NCI-H510A (cell line): ENCODE measurements at places on chromosomes 6 and 20.
A peak's percentile ranks its signal among the peaks of the same experiment; 100 is the strongest.

GRCh38 chr6:86357877-86358276 is 579.5 kb upstream of the HTR1E start:
- no peak for DNase-seq

- no peak for DNase-seq
Measured at GRCh38 chr6:54493138-54493537, 184.9 kb downstream of the TINAG start.

DNA sequence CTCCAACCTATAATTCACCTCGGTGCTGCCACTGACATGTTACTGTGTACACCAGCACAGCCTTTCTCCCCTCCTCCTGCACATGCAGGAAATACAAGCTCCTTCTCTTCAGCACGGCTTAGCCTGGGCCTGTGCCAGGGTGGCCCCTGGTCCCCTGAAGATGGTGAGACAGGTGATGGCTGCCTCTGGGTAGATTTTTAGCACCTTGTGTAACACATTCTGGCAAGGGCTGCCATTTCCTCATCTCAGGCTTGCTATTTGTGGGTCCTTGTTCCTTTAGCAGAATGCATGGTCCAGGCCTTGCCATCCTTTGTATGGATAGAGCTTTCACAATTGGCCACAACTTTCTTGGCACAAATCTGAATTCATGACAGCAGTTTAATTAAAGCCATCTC is 151.3 kb downstream of the CDC5L start:
- no peak for DNase-seq

GRCh38 chr20:59305908-59306655 is 5.7 kb downstream of the EDN3 start:
- DNase-seq: no peak

GRCh38 chr6:79335133-79335674 is 100.7 kb upstream of the HMGN3 start:
- DNase-seq: no peak

DNA sequence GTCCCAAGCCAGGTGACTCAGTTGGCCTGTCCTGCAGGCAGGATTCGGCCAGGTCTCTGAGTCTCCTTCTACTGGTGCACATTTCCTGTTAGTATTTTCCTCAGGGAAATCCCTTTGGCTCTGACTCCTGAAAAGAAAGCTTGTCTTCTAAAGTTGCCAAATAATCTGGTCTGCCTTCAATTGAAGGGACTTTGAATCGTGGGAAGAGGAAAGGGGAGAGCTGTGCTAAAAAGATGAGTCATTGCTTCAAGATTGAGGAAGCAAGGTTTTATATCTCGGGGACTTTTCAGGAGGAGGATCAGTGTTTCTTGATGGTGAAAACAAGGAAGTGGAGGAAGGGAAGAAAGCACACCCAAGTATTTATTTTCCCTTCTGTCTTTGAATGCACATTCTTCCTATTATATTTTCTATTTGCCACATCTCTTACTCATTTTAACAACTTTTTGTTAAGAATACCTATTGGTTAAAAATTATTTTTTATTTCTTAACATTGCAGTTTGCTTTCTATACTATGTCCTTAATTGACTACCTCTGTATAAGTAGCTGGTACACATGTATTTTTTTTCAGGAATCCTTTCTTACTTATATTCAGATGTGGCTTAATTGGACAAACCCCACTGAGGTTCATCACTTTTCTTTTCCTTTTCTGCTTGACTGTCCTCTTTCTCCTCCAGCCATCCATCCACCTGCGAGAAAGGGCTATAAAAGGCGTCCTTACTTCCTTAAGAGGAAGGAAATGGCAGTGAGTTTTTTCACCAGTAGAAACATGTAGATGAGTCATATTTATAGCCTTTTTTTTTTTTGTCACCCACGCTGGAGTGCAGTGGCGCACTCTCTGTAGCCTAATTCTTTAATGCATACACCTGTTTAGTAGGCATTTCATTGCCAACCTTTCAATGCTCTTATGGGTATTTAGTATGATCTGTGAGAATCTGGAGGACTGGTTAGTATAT is 15.0 kb upstream of the IFNGR1 start:
- no peak for DNase-seq

DNA sequence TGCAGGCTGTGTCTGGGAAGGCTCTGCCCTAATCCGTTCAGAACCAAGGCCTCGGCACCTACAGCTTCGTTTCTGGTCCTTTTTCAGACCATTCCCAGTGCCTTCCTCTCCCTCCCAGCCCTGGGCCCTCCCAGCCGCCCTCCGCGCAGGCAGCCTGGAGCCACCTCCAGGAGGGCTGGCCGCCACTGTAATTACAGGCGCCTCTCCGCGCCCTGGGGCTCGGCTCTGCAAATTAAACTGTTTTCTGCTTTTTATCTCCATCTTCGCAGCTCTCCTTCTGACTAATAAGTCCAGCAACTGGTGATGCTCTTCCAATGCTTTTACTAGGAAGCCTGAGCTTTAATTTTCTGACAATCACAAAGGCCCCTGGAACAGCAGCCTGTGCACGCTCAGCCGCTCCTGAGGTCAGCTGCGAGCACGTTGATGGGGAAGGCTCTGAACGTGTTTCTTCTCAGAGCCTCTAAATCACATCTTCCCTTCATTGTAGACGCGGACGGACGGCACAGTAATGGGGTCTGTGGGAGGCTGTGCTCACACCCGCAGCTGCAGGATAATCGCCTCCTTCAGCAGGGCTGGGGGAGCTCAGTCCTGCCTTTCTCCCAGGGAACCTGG is 194.6 kb downstream of the DLL1 start:
- no peak for DNase-seq

DNA sequence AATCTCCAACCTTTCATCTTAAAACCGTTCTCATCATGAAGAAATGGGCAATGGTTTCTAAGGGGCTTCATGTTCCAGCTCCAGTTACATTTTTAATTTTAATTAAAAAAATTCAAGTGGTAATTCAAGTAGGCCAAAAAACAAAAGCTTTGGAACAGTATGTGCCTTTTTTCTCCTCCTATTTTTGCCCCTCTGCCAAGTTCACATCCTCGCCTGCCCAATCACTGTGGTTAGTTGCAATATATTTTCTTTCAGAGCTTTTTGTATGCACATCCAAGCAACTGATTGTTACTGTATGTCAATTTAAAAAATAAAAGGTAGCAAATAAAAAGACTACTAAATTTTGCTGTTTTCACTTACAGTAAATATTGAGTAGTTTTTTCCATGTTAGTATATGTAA is 99.8 kb upstream of the B3GAT2 start:
- DNase-seq: no peak

- no peak for DNase-seq
Measured at GRCh38 chr6:51578994-51579393, 508.4 kb downstream of the PKHD1 start.

DNA sequence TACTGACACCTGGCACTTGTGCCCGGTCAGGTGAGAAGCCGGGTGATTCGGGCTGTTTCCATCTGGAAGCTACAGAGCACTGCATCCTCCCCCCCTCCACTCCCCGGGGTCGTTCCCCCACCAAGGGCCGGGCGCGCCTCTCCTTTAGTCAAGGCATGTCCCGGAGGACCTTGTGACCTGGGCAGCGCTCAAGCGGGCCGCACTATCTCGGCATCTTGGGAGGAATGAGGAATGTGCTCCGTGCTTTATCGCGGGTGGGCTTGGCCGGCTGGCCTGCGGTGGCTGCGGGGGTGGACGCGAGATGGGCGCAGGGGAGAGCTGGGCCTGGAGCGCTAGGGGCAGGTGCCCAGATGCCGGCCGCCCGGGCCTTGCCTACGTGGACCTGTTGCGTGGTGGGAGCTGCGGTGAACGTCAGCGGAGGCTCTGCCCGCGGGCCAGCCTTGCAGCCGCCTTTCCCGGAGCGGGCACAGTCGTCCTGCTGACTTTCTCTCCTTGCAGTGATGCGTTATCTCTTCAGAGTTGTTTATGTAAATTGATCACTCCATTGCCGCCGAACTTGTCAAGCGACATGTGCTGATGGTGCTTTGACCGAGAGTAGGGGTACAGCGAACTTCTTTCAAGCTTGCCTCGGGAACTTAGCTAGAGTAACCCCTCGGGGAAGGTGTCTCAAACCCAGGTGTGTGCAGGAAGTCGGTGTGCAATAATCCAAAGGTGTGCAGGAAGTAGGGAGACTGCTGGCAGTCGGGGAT is 1.1 kb downstream of the LRRC1 start:
- DNase-seq: peak; percentile 60

DNA sequence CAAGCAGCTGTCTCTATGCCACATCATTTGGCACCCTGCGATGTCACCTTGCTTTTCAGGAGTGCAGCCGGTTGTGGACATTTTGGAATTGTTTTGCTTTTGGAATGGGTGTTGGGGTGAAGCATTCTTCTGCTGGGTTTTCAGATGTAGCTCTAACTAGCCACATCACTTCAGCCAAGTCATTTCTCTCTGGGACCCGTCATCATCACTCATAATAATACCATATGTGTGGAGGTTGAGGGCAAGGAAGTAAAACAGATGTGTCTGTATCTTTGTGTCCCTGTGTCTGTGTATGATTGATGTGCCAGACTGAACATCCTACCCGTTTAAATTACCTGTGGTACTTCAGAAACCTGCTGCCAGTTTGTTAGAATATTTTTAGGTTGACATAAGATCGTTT is 49.5 kb upstream of the TULP4 start:
- DNase-seq: no peak
